Upper lobe of right lung (tissue), 1 donor: ENCODE measurements at places on chromosomes 16 and 17. TPM values are rescaled to one million over a fixed set of nuclear protein-coding genes. Genes with fewer than 3 reads are reported as not detected.

The FAM171A2 gene
- total RNA-seq: 1.8 TPM

The RNF222 gene
- not detected for total RNA-seq

The GPR179 gene
- 0.35 TPM for total RNA-seq

The NPIPA5 gene
- 12.0 TPM for total RNA-seq

The PRSS22 gene
- 15.2 TPM for total RNA-seq

The RAB40B gene
- total RNA-seq: 11.5 TPM

The DBF4B gene
- total RNA-seq: 4.5 TPM

The MYH3 gene
- 2.8 TPM for total RNA-seq

The EVPLL gene
- total RNA-seq: 1.8 TPM

The PTGES3L gene
- 0.38 TPM for total RNA-seq

The PPY gene
- total RNA-seq: not detected

The RNU2-1 gene
- 7,693 TPM for total RNA-seq

The CACNA1H gene
- 10.9 TPM for total RNA-seq

The LDHD gene
- total RNA-seq: 10.7 TPM

The DNAH3 gene
- 0.06 TPM for total RNA-seq

The KRTAP9-4 gene
- not detected for total RNA-seq

The ARL6IP1 gene
- 110 TPM for total RNA-seq

The TAF15 gene
- total RNA-seq: 142 TPM

The GAST gene
- total RNA-seq: not detected

The UBALD2 gene
- 56.7 TPM for total RNA-seq

The ABHD15 gene
- 10.9 TPM for total RNA-seq

The PIRT gene
- total RNA-seq: not detected

The VWA3A gene
- 2.6 TPM for total RNA-seq

The CDK3 gene
- total RNA-seq: 9.6 TPM

The TMEM220 gene
- total RNA-seq: 10.5 TPM

The CBX2 gene
- total RNA-seq: 3.4 TPM

The ATP1B2 gene
- total RNA-seq: 4.8 TPM

The HS3ST4 gene
- total RNA-seq: 0.32 TPM

The KRT16 gene
- total RNA-seq: not detected

The TPPP3 gene
- 29.7 TPM for total RNA-seq

The ZG16 gene
- not detected for total RNA-seq

The MYBBP1A gene
- total RNA-seq: 46.7 TPM

The DYNLRB2 gene
- not detected for total RNA-seq

The TP53TG3F gene
- not detected for total RNA-seq

The IL32 gene
- 91.5 TPM for total RNA-seq

The CCL7 gene
- total RNA-seq: not detected

The SERPINF2 gene
- total RNA-seq: 21.6 TPM

The EVPL gene
- 46.8 TPM for total RNA-seq

The BCO1 gene
- total RNA-seq: 0.75 TPM

The CCL4 gene
- total RNA-seq: 12.5 TPM

The DHRS7C gene
- total RNA-seq: not detected

The SMPD3 gene
- 5.6 TPM for total RNA-seq

The CSF3 gene
- total RNA-seq: 1.2 TPM

The ATXN1L gene
- 32.2 TPM for total RNA-seq

The DPEP2 gene
- total RNA-seq: 16.4 TPM

The CHST5 gene
- not detected for total RNA-seq

The USP31 gene
- 15.9 TPM for total RNA-seq

The BRIP1 gene
- total RNA-seq: 0.26 TPM

The TMEM92 gene
- total RNA-seq: 11.3 TPM

The KRT33B gene
- not detected for total RNA-seq

The TNFSF13 gene
- total RNA-seq: 101 TPM

The KRT31 gene
- not detected for total RNA-seq

The EIF1 gene
- 974 TPM for total RNA-seq
